Activated CD8-positive, alpha-beta memory T cell treated with anti-CD3 and anti-CD28 coated beads for 1 hour (primary cell): ENCODE measurements at places on chromosomes 4 and X.

GRCh38 chrX:129523079-129523911 is at the start of gene SMARCA1:
TSS of gene SMARCA1 (minus strand) at chrX:129523490. CDS start at chrX:129523370, 120 bp downstream.
- no peak for DNase-seq

- DNase-seq = no peak
Measured at GRCh38 chr4:6472387-6473263, at the start of gene PPP2R2C. TSS of gene PPP2R2C (minus strand) at chr4:6472614. CDS start at chr4:6472229, 385 bp downstream.

DNA sequence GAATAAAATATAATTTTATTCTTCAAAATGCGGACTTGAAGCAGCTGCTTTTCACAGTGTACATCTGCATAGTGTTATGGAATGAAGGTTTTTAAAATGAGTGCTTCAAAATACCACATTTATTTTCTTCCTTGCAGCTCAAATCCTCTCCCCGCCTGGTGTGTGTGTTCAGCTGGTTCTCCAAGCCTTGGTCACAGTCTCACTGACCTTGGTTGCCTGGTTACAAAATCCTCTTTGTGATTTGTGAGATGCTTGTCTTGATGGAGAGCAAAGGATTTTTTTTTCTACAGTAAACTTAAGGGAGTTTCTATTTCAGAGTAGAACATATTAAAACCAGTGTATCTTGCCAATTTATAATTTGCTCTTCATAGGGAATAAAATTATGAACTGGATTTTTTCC is 139.2 kb downstream of the PCDH18 start:
- DNase-seq = no peak

- DNase-seq = no peak
Measured at GRCh38 chrX:56784666-56785065, 55.6 kb downstream of the NBDY start.

DNA sequence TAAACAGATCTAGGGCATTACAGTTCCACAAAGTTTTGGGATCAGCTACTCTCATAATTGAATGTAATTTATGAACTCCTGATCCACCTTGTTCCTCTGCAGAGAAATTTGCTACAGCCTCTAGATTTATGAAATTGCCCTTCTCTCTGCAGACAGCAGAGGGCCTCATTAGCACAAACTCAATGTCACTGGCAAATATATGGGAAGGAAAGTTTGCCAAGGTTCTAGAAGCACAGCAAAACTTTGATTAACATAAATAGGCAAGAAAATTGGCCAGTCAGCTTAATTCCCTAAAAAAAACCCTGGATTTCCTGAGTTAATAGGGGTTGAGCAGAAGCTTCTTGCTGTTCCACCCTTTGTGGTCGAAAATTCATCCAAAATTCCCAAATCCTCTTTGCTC is 31.5 kb downstream of the PRPS1 start:
- no peak for DNase-seq

- DNase-seq = no peak
Measured at GRCh38 chr4:176339936-176340761, 20.4 kb downstream of the SPCS3 start.

DNA sequence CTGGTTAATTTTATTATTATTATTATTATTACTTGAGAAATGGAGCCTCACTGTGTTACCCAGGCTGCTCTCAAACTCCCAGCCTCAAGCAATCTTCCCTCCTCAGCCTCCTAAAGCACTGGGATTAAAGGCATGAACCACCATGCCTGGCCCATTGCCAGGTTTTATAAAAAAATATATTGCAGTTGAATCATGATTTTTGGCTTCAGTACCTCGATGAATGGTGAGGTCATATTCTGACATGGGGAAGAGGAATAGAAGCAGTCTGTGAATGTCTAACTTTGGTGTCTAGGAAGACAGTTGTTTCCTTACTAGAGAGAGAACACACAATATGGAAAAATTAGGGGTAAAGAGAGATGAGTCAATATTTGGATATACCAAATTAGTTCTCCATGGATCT is 32.0 kb downstream of the CCSER1 start:
- no peak for DNase-seq

- no peak for DNase-seq
Measured at GRCh38 chr4:37639551-37640285, 46.5 kb downstream of the RELL1 start.

GRCh38 chrX:39675619-39676018 is 422.1 kb downstream of the BCOR start:
- no peak for DNase-seq

DNA sequence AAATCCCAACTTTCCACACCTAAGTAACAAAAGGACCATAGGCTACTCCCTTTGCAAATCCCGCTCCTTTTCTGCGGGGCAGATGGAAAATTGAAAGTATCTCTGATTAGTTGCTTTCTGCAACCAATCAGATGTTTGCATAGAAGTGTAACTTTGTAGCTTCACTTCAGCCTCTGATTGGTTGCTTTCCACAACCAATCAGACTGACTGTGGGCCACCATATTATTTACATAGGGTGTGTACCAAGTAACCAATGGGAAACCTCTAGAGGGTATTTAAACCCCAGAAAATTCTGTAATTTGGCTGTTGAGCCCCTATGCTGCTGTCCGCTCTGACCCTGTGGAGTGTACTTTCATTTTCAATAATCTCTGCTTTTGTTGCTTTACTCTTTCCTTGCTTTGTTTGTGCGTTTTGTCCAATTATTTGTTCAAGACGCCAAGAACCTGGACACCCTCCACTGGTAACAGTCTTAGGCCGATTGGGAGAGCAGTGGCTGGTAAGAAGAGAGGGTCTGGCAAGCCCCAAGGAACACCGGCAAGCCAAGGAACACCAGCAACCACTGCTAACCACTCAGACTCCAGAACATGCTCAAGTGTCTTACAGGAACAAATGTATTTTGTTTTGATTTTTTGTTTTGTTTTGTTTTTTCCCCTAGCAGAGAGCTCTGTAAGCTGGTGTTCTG is 125.5 kb upstream of the MAP3K15 start:
- DNase-seq = no peak

GRCh38 chrX:119501511-119502148 is 33.4 kb downstream of the SLC25A5 start:
- no peak for DNase-seq

DNA sequence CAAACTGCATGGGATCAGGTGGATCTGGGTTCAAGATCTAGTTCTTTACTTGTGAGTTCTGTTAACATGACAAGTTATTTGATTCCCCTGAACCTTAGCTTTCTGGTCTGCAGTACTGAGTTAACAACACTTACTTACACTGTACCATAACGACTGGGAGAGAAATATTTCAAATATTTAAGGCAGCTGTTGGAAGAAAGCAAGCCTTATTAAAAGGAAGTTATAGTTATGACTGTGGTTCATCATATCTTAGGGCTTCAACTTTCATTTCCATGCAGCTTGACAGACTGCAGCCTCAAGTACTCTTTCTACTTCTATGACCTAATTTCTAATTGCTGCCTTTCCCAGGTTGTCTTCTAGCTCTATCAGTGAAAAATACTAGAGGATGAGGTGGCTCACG is 40.0 kb upstream of the PDGFRA start:
- DNase-seq = no peak

DNA sequence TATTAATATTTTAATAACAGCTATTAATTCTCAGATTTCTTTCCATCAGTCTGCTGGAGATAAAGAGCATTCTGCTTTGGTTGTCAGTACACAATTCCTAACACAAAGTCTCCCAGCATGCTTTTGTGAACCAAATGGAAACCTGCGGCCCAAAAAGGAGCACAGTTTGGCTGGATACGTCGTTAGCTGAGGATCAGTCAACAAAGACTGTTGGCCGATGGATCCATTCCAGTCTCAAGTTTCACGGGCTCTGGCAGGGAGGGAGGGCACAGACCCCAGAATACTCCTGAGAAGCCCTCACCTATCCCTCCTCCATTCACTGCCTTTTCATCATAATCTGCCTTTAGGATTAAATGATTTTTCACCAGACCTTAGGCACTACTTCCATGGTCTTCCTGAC is 26.3 kb upstream of the PRSS48 start:
- no peak for DNase-seq

GRCh38 chr4:102551958-102552565 is 50.9 kb downstream of the NFKB1 start:
- no peak for DNase-seq

DNA sequence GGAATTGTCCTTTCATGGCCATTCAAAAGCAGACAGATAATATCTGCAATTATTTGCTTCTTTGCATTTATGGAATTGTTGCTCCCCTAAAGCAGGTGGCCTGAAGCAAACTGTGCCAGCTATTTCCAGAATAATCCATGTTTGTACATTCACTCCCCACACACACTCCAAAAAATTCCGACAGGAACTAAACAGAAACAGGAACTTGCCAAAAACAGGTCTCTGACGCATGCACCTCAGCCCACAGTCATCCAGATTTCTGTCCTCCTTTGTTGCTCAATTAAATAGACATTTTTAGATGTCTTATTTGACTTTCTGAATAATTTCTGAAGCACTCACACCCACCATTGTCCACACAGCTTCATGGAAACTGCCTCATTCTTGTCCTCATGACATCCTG is 71.5 kb upstream of the EDNRA start:
- DNase-seq = no peak

DNA sequence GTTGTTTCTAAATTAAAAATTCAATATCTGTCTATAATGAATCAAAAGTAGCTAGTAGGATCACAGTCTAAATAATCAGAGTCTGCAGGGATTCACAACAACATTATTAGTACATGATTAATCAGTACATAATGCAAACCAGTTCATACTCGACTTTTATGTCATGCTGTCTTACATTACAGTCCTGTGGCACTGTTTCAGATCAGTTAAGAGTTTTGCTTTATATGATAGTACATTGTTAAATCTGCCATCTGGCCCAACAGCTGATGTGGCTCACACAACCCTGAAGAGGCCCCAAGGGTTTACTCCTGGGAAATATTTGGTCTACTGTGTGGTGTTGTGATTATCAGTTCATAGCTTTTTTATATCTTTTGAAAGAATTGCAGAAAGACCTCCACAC is 247.1 kb upstream of the ETNPPL start:
- no peak for DNase-seq

GRCh38 chr4:22414833-22415232 is 101.0 kb downstream of the ADGRA3 start:
- no peak for DNase-seq

GRCh38 chrX:16725072-16725471 is 5.7 kb downstream of the SYAP1 start:
- DNase-seq = no peak

DNA sequence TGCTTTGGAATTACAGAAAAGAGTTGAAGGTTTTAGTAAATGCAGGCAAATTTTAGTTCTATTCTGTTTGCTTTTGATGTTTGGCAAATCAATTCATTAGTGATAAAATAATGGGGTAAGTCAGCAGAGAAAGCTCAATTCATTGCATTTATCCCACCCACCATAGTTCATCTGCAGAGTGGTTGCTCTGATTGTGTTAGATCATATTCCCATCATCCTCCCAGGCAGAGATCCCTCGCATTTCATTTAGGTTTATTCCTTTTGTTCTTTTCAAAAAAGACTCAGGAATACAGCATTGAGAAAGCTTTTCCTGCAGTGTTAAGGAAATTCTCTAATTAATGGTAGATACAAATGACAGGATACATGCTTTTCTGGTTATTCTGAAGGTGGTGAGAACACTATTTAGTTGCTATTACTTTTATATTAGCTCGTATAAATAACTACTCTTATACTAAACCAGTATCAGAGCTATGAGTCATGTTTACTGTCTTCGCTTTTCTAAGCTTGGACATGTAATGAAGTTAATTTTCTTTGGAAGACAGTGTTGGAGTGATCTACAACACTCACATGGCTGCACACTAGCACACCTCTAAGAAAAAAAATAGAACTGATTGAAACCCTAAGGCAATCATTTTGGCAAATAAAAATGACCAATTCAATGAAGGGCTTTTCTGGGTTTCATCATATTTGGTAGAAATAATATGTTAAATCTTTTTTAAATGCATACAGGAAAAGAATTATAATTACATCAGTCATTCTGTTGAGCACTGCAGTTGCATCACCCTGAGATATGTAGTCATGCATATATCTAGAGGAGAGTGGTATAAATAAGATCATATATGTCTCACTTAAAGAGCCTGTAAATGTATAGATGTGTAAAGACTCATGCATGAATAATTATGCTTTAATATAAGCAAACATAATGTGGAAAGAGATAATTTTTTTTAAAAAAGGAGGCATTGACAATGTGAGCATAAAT is 351.6 kb downstream of the PCDH7 start:
- DNase-seq = no peak

- DNase-seq = no peak
Measured at GRCh38 chr4:31442236-31442635, 722.1 kb downstream of the PCDH7 start.

DNA sequence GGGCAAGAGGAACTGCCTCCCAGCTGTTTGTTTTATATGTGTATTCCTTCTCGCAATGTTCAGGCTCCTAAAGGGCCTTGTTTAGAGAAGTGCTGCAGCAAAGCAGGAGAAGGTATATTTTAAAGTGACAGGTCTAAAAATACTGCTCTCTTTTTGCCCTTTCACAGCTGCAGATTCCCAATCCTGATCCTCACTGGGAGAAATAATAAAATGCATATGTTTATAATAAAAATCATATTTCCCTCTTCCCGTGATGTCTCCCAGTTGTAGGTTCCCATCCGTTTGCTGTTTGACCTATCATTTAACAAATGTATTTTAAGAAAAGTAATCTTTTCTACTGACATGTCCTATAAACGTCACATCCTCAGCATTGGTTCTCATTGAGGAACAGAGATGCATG is 62.7 kb upstream of the GPC4 start:
- DNase-seq = no peak

- no peak for DNase-seq
Measured at GRCh38 chr4:46274717-46275116, 115.2 kb downstream of the GABRA2 start.

- no peak for DNase-seq
Measured at GRCh38 chrX:10356979-10357378, 200.2 kb downstream of the CLCN4 start.
